ENCODE measurements at places on chromosomes 11 and 22.

DNA sequence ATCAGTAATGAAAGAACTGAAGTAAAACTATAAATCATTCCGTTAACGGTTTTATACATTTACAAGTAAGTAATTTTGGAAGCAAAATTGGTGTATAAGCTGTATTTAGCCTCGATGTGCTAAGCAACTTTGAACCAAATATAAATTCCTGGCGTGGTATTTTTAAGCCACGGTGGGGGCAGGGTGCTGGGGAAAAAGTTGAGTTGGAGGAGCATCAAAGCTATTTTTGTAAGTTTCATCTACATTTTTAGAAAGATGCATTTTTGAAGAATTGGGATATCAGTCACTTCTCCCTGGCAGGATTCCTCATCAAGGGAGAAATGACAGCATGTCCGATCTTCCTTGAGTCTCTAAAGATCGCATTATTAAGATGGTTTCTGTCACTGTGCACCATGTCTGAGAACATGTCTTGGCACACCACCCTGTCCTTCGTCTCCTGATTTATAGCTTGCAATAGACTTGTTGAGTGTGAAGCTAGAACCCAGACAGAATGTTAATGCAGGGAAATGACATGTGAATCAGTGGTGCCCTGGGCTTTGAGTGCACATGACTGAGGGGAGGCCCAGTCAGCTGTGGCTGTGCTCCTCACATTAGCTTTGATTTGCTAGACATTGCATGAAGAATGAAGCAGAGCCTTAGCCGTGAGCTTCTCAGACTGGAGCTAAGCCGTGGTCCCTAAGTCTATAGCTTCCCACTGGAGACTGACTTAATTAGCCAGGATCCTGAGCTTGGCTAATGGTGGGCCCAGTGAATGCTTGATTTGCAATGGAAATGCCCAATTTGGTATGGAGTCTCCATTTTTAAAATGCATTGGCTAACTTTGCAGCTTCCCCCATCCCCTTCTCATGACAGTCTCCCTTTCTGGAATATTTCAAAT, 127.0 kb downstream of the COMMD9 start:
- DNase-seq, result no peak

GRCh38 chr11:44083906-44084305, 11.6 kb upstream of the EXT2 start:
- no peak for DNase-seq

GRCh38 chr22:32623943-32624342, 149.3 kb downstream of the FBXO7 start:
- DNase-seq, result no peak

DNA sequence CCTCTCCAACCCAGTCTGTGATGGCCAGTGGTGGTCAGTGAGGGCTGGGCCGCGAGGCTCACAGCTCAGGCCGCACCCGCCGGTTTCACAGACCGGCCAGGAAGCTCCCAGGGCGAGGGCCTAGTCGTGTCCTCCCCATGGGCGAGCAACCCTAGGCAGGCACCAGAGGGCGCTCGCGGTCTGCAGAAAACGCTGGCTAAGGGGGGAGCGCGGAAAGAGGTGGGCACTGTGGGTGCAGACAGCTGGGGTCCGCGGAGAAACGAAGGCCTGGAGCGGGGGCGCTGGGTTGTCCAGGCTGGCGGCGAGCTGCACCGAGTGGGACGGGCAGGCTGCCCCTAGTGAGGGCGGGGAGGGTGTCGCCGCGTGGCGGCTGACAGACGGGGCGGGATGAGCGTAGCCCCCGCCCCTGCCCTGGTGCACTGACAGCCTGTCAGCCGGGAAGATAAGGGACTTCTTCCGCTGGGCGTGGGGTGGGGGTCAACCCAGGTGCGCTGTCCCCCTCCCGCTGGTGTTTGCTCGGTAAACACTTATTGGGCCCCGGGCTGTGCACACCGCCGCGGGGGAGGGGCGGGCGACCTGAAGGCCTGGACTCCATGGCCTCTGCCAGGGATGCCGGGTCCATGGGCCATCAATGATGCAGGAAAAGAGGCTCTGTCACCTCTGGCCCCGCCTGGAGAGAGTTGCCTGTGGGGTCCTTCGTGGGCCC, 7.5 kb downstream of the GP1BB start:
- peak; percentile 86 for DNase-seq

DNA sequence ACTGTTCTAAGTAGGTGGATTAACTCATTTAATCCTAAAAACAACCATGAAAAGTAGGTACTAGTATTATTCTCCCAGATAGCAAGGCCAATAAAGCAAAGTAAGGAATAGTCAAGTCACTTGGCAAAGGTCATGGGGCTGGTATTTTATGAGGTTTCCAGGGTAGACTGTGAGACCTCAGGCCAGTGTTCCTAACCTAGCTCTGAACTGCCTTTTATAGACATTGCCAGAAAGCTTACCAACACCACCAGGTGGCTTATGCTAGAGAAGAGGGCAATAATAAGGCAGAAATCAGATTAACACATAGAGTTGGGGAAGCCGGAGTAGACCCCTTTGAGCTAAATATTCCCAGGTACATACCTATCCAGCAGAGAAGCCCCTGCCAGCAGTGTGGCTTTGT, 490.9 kb upstream of the TENM4 start:
- DNase-seq, result no peak

- DNase-seq, result no peak
Observed at GRCh38 chr11:44444770-44445321, 120.6 kb upstream of the CD82 start.

- DNase-seq, result no peak
Observed at GRCh38 chr11:2396471-2396870, 4.1 kb upstream of the TSSC4 start.

- no peak for DNase-seq
Observed at GRCh38 chr11:106463796-106464201, 386.3 kb downstream of the AASDHPPT start.

- no peak for DNase-seq
Observed at GRCh38 chr11:94948070-94948617, 25.2 kb downstream of the CWC15 start.

- no peak for DNase-seq
Observed at GRCh38 chr22:37248251-37248650, 4.2 kb upstream of the RAC2 start.

DNA sequence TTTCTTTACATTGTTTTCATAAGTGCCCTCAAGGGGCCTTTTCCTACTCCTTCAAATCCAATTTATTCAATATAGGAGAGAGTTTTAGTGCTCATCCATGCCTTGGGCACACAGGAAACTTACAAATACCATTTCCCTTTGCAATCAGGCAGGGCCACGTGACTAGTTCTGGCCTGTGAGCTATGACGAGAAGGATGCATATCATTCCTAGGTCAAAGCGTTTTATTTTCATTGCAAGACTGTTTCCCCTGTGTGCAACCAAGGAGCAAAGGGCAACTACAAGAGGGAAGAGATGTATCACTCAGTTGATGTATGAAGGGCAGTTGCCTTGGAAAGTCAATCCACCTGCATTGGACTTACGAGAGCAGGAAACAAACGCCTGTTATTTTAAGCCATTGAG, 1.9 kb upstream of the TRAF6 start:
- no peak for DNase-seq

DNA sequence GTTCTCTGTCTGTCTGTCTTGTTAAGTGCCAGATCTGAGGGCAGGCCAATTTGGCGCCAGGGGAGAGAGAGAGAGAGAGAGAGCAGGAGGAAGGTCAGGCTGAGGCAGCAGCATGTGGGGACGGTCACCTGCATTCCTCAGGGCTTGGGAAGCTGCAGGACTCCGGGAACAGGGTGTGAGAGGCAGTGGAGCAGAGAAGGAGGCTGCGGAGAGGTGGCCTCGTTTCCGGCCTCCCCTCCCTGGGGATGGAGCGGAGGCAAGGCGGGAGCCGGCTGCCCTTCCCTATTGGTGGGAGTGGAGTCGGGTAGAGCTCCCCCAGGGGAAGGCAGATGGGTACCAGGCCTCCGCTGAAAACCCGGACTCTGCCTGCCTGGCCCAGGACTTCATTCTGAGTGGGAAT, 9.7 kb downstream of the CLMP start:
- no peak for DNase-seq

DNA sequence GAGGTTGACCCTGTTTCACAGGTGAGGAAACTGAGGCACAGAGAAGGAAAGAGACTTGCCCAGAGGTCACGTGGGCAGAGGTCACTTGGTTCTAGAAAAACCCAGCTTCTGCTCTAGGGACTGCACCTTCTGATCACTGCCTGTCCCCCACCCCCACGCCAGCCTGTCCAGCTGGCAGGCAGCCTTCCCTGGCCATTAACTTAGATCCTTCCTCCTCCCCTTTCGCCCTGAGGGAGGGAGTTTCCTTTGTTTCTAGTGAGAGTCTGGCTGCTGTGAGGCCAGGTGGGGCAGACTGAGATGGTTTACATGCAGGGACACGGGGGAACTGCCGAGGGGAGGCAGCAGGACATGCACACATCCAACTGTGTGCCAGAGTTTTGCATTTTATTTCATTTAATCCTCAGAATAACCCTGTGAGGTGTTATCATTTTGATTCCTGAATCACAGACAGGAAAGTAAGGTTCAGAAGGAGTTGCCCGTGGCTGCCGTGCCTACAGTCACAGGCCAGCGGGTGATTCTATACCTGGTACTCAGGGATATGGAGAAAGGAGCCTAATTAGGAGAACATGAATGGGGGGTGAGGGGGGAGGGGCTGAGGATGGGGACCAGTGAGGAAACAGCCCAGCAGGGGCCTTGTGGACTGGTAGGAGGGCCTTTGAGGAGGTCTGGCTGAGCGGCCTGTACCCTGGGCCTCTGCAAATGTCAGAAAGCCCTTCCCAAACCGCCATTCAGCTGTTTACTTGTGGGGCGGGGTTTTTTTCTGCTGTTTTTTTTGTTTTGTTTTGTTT, 3.4 kb downstream of the FAM83F start:
- no peak for DNase-seq

- DNase-seq, result no peak
Observed at GRCh38 chr11:95157824-95158223, 68.2 kb downstream of the ENDOD1 start.

DNA sequence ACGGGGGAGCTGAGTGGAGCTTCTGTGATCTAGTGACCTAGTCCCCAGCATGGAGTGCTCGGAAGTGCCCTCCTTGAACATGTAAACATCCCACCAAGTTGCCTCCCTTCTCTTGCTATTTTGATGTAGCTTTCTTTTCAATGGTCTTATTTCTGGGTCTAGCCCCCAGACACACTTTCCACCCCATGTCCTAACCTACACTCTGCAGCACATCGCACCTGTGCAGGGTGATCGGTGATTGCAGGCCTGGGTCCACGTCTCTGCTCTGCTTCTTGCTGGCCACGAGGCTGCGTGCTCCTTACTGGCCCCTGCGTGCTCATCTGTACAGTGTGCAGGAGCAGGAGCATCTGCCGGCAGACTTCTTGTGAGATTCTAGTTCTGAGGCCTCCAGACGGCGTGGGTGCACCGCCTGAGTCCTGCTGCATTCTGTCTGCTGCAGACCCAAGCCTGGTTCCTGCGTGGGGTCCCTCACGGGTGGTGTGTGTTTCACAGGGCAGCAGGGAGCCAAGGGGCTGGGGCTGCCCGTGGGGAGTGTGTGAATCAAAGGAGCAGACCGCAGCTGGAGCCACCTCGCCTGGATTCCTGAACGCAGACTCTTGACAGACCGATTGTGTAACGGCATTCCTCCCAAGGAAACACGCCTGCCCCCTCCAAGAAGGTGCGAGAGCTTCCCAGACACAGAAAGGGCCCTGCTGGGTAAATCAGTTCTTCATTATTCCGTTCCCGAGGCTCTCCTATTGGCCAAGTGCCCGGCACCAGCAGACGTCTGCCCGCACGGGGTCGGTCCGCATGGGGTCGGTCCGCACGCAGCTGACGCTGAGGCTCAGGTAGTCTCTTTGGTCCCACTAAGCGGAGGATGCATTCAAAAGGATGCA, 44.4 kb upstream of the MYEOV start:
- DNase-seq, result no peak

DNA sequence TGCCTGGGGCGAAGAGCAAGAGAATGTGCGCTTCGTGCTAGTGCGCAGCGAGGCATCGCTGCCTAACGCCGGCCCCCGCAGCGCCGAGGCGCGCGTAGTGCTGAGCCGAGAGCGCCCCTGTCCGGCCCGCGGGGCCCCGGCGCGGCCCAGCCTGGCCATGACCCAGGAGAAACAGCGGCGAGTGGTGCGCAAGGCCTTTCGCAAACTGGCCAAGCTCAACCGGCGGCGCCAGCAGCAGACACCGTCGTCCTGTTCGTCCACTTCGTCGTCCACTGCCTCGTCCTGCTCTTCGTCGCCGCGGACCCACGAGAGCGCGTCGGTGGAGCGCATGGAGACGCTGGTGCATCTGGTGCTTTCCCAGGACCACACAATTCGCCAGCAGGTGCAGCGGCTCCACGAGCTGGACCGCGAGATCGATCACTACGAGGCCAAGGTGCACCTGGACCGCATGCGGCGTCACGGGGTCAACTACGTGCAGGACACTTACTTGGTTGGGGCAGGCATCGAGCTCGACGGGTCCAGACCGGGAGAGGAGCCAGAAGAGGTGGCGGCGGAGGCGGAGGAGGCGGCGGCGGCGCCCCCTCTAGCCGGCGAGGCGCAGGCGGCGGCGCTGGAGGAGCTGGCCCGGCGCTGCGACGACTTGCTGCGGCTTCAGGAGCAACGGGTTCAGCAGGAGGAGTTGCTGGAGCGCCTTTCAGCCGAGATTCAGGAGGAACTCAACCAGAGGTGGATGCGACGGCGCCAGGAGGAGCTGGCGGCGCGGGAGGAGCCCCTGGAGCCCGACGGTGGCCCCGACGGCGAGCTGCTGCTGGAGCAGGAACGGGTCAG, 1.0 kb downstream of the RASSF10 start:
- no peak for DNase-seq

DNA sequence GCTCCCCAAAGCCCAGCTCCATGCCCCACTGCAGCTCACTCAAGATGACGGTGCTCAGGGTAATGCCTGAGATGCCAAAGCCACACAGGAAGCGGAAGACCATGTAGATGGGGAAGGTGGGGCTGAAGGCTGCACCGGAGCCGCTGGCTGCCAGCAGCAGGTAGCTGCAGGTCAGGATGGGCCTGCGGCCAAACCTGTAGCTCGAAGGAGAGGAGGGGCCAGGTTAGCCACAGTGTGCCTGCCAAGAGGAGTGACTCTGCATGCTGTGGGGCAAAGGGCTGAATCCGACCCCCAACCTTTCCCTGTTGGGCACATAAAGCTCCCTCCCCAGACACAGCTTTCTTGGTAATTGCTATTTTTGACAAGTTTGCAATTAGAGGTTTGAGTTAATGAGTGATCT, 14.9 kb upstream of the SLC22A6 start:
- no peak for DNase-seq

DNA sequence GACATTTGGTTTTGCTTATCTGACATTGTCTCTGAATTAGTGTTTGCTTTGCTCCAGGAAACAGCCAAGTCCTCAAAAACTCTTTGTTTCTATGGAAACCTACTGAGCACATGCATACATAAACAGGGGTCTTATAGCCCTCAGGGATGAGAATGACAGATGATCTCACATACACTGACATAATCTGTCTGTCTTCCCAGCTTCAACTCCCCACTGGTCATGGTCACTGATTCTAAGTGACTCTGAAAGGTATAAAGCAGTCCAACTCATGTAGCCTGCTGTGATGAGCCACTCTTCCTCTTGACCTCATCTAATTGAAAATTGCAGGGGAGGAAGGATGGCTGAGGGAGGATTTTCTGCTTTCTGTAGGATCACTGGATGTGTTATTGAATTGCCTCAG, 12.6 kb downstream of the ZNF143 start:
- DNase-seq, result no peak

- DNase-seq, result no peak
Observed at GRCh38 chr22:47029244-47030074, 267.0 kb downstream of the TBC1D22A start.

- DNase-seq, result no peak
Observed at GRCh38 chr11:24623121-24623520, 126.3 kb downstream of the LUZP2 start.

- peak; percentile 59 for DNase-seq
Observed at GRCh38 chr22:23385678-23386631, 194.1 kb downstream of the IGLL1 start.

- DNase-seq, result no peak
Observed at GRCh38 chr22:24901448-24901847, 45.0 kb downstream of the LHFPL7 start.

GRCh38 chr22:39445678-39446077, 11.1 kb upstream of the MGAT3 start:
- DNase-seq, result no peak
